Hematopoietic multipotent progenitor cell treated with erythropoietin and hydrocortisone succinate and interleukin-3 and kit ligand, for 8 days (in vitro differentiated cells): ENCODE measurements at places on chromosomes 13 and 19.
A peak's percentile ranks its signal among the peaks of the same experiment; 100 is the strongest.

DNA sequence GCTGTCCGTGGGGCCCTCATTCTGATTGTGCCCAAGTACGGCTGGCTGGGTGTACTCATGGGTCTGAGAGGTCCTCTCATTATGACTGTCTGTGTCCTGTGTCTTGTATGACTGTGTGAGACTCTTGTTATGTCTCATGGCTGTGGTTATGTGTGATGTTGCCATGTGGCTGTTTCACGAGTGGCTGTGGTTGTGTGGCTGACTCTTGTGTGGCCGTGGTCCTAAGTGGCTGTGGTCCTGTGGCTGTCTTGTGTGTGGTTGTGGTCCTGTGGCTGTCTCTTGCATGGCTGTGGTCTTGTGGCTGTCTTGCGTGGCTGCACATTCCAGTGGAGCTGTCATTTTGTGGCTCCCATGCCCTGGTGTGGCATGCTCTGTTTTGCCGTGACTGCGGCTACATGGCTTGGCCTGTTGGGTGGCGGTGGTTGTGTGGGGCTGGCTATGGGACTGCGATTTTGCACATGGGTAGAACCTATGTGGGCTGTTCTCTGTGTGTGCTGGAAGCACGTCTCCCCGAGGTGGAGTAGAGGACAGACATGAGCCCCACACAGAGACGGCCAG, 2.5 kb downstream of the LYL1 start:
- peak; percentile 59 for DNase-seq

GRCh38 chr19:1451916-1452801, 2.2 kb downstream of the APC2 start:
- DNase-seq: no peak

- no peak for DNase-seq
Measured at GRCh38 chr13:37886879-37887278, 17.3 kb upstream of the TRPC4 start.

GRCh38 chr19:40907968-40908735, 26.1 kb upstream of the CYP2A7 start:
- no peak for DNase-seq

- no peak for DNase-seq
Measured at GRCh38 chr13:101838323-101838722, 385.8 kb downstream of the ITGBL1 start.

DNA sequence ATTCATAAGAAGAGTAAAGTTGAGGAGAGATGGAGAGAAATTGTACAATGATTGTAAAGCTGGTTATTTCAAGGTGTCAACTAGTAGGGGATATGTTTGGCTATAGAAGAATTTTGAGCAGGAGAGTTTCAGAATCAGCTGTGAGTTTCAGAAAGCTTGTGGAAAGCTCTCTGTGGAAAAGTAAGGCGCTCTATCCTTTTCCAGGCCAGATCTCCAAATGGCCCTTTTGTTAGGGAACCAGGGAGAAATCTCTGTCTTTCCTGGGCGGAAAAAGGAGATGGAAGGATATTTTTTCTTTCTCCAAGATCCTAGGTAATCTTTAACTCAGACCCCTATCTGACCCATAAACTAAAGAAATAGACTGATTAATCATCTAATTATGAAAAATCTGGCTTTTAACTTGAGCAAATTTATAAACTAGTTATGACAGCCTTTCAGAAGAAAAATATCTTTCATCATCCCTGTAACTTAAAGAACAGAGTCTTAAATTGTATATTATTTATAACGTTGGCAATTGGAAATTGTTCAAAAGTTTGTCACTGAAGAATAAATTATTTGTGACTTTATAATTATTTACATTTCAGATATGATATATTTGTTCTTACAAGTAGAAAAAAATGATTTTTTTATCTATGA, 34.5 kb downstream of the SPRY2 start:
- no peak for DNase-seq

- peak; percentile 5 for DNase-seq
Measured at GRCh38 chr19:31312009-31312676, 37.1 kb downstream of the TSHZ3 start.

DNA sequence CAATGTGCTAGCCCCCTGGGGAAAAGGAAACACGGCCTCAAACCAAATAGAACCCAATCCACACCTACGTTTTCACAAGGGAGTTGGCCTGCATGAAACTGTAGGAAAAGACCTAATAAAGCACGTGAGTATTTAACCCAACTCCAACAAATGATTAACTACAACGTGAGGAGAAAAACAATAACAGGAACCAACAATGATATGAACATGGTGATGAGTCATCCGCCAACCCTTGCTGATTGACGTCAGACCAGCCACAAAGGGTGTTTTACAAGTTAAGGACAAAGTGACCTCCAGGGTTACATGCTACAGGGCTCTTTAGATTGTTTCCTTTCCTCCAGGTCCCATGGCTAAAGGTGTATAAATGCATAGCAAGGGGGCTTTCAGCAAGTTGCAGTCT, 460.5 kb downstream of the COG6 start:
- peak; percentile 21 for DNase-seq

- DNase-seq: no peak
Measured at GRCh38 chr13:105602956-105603670, 932.3 kb downstream of the EFNB2 start.

GRCh38 chr13:98060282-98060681, 82.6 kb upstream of the FARP1 start:
- no peak for DNase-seq

DNA sequence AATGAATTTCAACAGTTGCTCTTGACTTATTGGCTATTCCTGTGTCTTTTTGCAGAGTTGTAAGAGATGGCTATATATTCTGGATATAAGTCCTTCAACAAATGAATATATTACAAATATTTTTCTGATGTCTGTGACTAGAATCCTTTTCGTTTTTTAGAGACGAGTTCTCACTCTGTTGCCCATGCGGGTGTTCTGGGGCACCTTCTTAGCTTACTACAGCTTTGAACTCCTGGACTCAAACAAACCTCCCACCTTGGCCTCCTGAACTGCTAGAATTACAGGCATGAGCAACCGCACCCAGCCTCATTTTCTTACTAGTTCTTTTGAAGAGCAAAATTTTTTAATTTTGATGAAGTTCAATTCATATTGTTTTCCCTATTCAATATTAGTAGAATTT, 287.8 kb downstream of the LIG4 start:
- DNase-seq: no peak

DNA sequence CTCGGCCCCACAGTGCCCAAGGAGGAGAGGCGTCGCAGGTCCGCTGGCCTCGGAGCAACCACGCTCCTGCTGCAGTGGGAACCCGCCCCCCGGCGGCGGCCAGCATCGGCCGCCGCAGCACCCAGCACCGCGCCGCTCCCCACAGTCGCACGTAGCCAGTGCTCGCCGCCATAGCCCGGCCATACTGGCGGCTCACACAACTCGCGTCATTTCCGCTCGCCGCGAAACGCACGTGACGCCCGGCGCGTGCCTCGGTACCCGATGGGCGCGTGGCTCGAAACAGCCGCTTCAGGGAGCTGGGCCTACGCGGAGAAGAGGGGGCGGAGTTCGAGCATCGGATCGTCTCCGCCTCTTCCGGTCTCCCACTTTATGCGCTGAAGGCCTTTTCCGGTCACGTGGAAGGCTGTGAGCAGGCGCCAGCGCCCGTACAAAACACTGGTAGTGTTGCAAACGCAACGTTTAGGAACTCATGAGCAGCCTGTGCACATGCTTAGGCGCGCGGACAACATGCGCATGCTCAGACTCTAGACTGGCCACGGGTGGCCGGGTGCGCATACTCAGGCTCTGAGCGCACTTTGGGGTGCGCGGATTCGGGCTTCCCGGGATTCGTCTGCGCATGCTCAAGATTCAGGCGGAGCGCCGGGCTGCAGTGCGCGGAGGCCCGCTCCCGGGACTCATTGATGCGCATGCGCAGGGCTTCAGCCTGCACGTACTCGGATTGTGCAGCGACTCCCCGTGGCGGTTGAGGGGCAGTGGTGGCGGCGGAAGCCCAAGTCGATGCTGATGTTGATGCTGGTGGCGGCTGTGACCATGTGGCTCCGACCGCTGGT, at the start of the genes CATSPERD and LONP1:
Gene CATSPERD, plus strand, starts transcription at position 677 of the 830 bp plus-strand sequence. Its CDS starts 101 bp downstream, at position 778.
Gene LONP1, minus strand, starts transcription at position 186 of the 830 bp plus-strand sequence. Its CDS starts 14 bp downstream, at position 172.
- peak; percentile 99 for DNase-seq

- peak; percentile 39 for DNase-seq
Measured at GRCh38 chr19:13872695-13873389, 4.1 kb upstream of the NANOS3 start.

DNA sequence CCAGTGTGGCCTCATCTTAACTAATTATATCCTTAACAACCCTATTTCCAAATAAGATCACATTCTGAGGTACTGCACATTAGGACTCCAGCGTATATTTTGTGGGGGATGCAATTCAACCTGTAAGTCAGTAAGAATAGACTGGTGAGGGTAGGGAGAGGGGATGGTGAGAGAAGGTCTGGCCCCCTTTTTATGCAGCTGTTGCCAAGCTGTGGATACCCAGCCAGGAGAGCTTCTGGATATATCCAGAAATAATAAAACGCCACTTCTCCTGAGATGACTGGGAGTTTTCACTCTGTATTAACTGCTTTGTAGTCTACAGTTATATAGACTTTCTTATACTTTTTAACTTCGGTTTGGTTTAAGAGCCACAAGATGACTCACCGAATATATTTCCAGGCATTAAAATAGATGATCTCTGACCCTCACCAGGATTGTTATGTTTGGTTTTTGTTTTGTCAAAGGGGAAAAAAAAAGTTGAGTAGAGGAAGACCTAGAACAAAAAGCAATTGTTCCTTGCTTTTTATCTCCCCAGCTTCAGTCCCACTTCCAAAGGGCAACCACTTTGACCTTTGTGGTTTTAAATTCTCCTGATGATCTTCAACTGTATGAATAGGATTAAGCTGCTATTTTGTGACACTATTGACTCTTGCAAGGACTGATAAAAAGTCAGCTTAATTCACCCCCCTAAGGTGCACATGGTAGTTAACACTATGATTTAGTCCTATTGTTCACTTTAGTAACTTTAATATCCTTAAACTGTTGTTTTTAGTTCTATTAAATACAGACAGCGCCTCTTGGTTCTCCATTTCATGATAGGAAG, 3.1 kb upstream of the NEK3 start:
- peak; percentile 28 for DNase-seq

DNA sequence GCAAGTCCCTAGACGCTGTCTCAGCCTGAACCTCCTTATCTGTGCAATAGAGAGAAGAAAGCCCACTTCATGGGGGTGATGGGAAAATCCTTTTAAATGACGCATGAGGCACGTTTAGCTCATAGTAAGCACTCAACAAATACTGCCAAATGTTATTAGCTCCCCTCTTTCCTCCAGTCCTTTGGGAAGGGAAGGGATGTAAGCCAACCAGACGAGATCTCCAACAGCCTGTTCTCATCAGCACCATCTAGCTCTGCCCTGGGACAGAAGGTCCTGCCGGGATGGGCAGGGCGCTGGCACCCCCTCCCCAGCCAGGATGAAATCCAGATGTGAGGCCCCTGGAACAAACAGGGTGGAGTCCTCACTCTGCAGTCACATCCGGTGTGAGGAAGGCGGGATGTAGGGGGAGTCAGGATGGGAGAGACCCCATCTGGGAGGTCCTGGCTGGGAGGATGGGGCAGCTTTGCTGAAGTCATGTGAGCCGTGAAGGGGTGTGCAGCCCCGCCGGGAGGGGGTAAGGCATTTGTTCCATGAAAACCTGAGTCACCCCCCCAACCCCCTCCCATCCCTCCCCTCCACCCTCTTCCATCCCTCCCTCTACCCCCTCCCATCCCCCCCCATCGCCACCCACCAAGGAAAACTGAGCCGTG, 4.6 kb downstream of the S1PR2 start:
- no peak for DNase-seq

- no peak for DNase-seq
Measured at GRCh38 chr13:32851083-32852069, 164.8 kb upstream of the KL start.

DNA sequence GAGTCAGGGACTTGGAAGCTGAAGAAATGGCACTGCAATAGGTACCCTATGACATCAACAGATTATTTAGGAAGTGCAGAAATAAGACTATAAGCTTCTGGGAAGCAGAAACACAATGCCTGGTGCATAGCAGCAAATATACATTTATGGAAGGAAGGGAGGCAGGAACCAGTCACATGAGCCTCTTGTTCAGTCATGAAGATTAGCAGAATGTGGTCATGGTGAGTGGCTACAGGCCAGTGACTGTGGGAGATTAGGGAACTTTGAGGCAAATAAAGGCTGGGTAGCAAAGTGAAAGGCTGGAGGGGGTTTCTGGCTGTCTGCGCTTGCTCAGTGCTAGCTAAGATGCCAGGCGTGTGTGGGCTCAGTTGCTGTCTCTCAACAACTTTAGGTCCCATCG, 96.3 kb downstream of the EPSTI1 start:
- no peak for DNase-seq

- DNase-seq: no peak
Measured at GRCh38 chr19:49916839-49917733, 11.9 kb upstream of the ATF5 start.

GRCh38 chr13:57624565-57625435, 6.7 kb upstream of the PCDH17 start:
- DNase-seq: peak; percentile 59

DNA sequence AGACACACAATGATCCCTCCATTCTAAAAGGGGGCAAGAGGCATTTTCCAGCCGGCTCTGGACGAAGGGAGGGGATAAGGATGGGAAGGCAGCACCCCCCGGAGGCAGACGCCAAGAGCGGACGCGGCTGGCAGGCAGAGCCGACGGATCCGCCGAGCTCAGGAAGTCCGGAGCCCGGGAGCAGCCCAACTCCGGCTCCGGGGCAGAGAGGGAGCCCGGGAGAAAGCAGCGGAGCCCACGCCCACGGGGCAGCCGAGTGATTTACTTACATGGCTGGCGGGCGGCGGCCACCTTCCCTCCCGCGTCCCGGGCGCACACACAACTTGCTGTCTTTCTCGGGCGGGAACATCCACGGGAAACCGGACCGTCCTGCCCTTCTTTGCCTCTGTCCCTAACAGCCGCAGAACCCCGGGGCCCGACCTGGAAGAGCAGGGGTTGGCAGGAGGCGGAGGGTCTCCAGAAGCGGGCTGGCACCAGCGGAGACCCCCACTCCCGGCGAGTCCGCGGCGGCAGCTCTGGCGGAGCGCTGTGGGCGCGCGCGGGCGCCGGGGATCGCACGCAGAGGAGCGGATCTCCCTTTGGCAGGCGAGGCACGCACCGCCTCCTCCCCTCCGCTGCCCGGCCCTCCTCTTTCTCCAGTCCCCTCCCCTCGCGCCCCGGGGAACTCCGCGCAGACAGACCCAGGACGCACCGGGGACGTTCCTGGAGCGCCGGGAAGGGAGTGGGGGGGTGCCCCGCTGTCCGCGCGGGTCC, at the start of gene LHFPL6:
Gene LHFPL6, minus strand, starts transcription at position 580 of the 753 bp plus-strand sequence.
- DNase-seq: peak; percentile 66

DNA sequence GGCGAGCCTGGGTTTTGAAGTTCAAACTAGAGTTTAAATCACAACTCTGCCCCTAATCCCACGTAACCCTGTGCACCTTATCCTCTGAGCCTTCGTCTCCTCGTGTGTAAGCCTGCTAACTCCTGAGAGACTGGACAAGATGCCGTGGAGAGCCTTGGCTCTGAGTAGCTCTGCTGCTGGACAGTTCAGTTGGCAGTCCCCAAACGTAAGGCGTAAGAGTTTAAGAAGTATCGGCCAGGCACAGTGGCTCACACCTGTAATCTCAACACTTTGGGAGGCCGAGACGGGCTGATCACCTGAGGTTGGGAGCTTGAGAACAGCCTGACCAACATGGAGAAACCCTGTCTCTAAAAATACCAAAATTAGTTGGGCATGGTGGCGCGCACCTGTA, 4.7 kb upstream of the CD79A start:
- peak; percentile 30 for DNase-seq
